CD8-positive, alpha-beta T cell (primary cell): ENCODE measurements at places on chromosomes 6 and 20. TPM values are rescaled to one million over a fixed set of nuclear protein-coding genes. Genes with fewer than 3 reads are reported as not detected.

CCN6 gene
- not detected for total RNA-seq

- no peak for DNase-seq
These were observed 140.6 kb upstream of the BEND6 start for GRCh38 chr6:56814308-56814707.

EBF4 gene
- total RNA-seq = 5.8 TPM

DNA sequence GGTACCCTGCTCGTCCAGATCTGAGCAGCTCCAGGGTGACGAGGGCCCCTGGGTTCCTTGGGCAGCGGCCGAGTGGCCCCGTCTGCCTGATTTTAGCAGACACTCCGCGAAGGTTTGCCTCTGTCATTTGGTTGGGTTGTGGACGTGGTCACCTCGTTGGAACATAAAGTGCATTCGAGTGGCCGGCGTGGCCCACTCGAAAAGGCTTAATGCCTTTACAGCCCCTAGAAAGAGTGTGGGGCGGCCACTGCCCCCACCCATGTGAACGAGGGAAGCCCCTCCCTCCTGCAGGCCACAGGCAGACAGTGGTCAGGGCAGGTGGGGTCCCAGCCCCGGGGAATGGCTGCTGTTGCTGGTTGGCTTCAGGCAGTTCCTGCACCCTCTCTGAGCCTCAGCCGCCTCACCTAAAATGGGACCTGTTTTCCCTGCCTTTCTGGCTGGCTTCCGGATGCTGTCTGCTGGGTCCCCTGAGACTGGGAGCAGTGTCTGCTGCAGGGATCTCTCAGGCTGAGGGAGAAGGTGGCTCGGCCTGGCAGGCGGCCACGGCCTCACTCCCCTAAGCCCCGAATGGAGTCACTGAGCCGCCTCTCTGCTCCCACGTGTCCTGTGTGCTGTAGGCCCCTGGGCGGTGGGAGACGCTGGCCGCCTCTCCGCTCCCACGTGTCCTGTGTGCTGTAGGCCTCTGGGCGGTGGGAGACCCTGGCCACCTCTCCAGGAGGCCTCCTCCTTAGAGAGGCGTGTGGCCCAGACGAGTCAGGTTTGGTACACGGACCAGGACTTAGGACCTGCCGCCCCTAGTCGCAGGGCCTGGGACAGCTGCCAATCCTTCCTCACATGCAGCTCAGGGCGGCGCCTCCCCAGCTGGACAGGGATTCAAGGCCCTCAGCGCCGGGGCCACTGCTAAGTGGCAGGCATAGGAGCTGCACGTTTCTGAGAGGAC, 233.0 kb downstream of the ERMARD start:
- DNase-seq = no peak

- no peak for DNase-seq
These were observed 100.3 kb downstream of the GMPR start for GRCh38 chr6:16338577-16339264.

DNA sequence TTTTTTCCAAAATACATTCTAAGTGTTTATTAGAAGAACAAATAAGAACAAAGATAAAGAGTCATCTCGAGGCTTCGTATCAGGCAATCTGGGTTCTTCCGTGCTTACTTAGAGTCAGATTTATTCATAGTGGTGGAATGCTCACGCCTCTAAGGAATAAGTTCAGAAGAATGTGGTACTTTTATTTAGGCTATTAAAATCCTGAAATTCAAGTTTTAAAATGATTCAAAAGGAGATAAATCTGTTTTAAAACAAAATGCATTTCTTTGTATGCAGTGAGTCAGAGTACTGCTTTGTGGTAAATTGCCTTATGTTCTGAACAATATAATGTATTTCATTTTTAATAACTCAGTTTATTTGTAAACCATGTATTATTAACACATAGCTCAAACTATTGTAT, 89.1 kb downstream of the FUT9 start:
- no peak for DNase-seq

DNA sequence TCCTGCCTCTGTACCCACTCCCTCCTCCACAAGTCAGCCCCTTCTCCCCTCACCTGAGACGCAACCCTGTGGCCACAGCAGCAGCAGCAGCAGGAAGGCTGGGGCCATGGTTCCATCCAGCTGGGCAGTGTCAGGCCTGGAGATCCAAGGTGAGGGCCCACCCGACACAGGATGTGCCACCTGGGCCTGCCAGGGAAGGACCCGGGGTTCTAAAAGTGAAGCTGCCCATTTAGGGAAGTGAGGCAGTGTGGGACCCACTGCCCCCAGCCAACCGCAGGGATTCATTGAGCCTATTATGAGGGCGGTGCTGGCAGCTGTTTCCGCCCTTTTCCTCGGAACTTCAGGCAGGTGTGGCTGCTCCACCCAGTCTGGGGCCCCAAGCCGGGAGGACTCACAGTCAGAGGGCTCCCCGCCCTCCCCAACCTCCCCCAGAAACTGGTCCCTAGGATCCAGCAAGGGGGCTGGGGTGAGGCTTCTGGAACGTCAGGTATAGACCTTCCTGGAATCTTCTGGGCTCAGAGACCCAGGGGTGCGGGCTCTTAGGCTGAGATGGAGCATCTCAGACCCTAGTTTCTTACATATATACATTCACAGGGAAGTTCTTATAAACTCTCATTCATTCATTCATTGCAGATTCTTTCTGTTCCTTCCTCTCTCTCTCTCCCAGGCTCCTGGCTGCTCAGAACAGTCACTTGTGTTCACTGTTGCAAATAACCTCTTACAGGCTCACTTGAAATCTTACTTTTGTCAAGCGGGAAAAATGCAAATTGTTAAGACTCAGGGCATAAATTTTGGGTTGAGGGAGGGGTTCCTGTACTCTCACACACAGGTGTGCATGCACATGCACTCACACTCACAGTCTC, at the start of gene TREML2:
TREML2 (minus strand) TSS at position 249 of the 863 bp plus-strand sequence; CDS start at position 108, 141 bp downstream.
- DNase-seq = peak; percentile 62

GRCh38 chr6:31663961-31664789, 622 bp downstream of the GPANK1 start:
- DNase-seq = no peak

DNA sequence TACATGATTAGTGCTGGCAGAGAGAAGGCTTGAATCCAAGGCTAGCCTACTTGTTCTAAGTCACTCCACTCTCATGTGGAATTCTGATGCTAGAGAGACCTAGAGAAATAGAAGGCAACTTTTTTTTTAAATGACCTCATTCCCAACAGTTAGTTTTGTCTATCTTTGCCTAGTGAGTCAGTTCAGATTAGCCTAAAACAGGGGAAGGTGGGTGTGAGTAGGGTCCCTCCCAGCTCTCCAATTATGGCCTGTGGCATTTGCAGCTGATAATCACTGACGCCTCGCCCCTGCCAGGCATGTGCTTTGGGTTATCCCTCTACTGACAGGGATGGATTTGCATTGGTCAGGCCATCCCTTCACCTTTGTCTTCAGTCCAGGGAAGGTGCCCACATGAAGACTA, 13.6 kb downstream of the TXLNB start:
- no peak for DNase-seq

DDX43 gene
- 0.73 TPM for total RNA-seq

DNA sequence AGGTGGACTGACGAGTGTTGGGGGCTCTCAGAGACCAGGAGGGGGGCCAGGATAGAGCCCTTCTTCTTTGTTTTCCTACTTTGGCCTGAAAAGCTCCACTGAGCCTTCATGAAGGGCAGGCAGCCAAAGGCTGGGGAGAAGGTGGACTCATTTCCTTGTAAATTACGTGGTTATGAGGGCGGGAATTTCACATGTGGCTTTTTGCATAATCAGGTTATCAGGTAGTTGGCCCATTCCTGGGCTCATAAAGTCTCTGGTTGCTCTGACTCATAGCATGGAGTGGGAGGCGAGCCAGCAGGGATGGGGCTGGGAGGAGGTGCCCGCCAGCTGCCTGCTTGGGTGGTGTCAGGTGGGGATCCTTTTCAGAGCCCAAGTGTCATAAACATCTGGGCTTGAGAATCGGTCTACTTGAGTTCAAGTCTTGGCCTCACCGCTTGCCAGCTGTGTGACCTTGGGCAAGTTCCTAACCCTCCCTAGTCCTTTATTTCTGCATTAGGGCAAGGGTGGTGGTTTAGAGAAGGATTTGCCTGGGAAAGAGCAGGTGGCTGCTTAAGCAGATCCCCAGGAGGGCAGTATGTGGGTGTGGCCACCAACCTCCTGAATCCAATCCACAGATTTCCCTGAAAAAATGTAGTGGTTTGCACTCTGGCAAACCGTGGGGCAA, 26.5 kb upstream of the RNF24 start:
- no peak for DNase-seq

PDE7B gene
- total RNA-seq = 0.11 TPM

GRCh38 chr6:123105561-123105960, 109.5 kb downstream of the CLVS2 start:
- DNase-seq = no peak

WFDC10B gene
- not detected for total RNA-seq

GRCh38 chr6:3618642-3619041, 132.9 kb downstream of the PXDC1 start:
- no peak for DNase-seq

- no peak for DNase-seq
These were observed 87.5 kb upstream of the RPS6KA2 start for GRCh38 chr6:166714581-166714980.

SCRT2 gene
- not detected for total RNA-seq

- DNase-seq = no peak
These were observed 130.9 kb downstream of the SULF2 start for GRCh38 chr20:47654370-47654769.

DNA sequence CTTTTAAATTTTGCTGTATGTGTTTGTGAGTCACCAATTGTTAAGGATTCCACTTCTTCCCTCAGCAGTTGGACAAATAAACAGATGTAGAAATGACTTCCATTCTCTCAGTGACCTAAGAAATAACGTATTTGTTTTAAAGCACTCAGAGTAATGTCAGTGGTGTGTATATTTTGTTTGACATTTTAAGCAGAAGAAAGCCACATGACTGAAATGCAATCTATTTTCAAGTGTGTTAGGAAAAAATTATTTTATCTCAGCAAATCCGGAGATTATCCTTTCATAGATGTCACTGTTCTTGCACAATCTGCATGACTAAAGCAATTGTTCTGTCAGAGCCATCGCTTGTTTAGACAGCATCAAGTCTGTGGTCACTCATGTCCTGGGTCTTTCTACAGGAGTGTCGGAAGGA, 77.1 kb downstream of the JAG1 start:
- no peak for DNase-seq
